ENCODE measurements at places on chromosomes 2 and 18.

- DNase-seq, result no peak
Observed at GRCh38 chr18:58451972-58452334, 176.9 kb downstream of the ALPK2 start.

GRCh38 chr2:20346565-20347381 lies 3.9 kb downstream of the PUM2 start:
- no peak for DNase-seq

- no peak for DNase-seq
Observed at GRCh38 chr2:120480903-120481445, 135.0 kb downstream of the INHBB start.

DNA sequence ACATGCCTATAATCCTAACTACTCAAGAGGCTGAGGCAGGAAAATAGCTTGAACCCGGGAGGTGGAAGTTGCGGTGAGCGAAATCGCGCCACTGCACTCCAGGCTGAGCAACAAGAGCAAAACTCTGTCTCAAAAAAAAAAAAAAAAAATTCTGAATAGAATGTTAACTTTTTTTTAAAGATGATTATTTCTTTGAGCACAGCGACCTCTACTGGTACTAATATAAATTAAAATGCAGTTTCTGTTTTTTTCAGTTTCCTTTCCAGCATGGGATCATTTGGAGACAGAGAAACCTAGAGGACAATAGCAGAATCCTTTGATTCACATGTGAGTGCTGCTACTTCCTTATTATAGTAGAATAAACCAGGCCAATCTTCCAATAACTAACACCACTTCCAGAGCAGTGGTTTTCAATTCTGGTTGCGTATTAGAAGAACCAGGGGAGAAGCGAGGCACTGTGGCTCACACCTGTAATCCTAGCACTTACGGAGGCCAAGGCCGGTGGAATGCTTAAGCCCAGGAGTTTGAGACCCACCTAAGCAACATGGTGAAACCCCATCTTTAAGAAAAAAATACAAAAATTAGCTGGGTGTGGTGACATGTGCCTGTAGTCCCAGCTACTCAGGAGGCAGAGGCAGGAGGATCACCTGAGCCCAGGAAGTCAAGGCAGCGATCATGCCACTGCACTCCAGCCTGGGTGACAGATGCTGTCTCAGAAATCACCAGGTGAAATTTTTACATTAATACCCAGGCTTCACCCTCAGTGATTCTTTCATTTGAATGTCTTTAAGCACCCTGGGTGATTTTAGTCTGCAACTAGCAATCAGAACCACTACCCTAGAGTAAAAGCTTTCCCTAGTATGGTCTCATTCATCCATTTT lies 10.1 kb downstream of the SRSF7 start:
- peak; percentile 8 for DNase-seq

- no peak for DNase-seq
Observed at GRCh38 chr2:142286618-142287017, 155.8 kb upstream of the LRP1B start.

DNA sequence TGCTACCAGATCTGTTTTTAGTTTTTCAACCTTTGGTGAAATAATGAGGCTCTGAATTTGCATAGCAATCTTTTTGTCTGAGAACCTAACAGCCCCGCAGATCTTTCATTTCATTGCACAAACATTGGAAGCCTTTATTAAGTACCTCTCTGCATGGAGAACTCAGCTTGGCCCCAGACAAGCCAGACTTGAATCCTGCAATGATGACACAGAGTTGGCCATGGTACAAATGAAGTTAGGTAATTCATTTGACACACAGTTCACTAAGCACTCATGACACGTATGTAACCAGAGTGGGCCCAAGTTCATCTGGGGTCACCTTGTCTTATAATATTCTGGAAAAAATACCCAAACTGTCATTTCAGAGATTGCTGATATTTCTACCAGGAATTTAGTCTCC lies 439.1 kb upstream of the ID2 start:
- DNase-seq, result no peak

GRCh38 chr18:46502444-46502843 lies 154.6 kb downstream of the LOXHD1 start:
- no peak for DNase-seq

- no peak for DNase-seq
Observed at GRCh38 chr18:67359873-67360838, 156.4 kb downstream of the DSEL start.

GRCh38 chr18:8283891-8284585 lies 325.2 kb upstream of the RAB12 start:
- no peak for DNase-seq

GRCh38 chr18:63887424-63887823 lies at the start of gene SERPINB2:
SERPINB2 (plus strand) TSS chr18:63887705; CDS start chr18:63891445, 3,740 bp downstream.
- no peak for DNase-seq

- DNase-seq, result no peak
Observed at GRCh38 chr2:84939426-84940087, 31.4 kb upstream of the KCMF1 start.

- DNase-seq, result no peak
Observed at GRCh38 chr18:78579854-78580577, 399.6 kb upstream of the SALL3 start.

GRCh38 chr18:2908946-2909335 lies 62.1 kb downstream of the EMILIN2 start:
- no peak for DNase-seq

DNA sequence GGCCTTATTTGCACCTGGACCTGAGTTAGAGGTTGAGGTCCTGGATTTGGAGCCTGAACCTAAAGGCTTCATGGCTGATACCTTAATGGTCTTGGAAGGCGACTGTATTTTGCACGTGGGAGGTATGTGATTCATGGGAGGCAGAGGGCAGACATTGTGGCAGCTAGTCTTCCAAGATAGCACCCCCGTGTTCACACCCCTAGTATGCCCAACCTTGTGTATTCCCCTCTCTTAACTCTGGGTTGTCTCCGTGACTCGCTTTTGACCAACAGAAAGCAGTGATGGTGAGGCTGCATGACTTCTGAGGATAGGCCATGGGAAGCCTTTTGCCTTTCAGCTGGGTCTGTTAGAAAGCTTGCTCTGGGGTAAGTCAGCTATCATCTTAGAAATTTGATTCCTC lies 45.8 kb upstream of the HAAO start:
- no peak for DNase-seq

DNA sequence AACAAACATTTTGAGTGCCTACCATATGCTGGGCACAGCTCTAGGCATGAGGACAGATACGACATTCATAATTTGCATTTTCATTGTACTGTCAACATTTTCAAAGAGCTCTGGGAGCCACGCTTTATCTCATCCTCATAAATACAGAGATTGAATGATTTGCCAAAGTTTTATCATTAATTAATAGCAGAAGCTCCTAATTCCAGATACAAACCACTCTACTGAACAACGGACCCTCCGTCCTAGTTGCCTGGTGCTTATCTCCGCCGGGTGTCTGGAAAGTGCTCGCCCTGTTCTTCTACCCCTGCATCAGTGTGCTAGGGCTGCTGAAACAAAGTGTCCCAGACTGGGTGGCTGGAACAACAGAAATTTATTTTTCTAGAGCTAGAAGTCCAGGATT lies 23.8 kb downstream of the SERTAD2 start:
- DNase-seq, result no peak

DNA sequence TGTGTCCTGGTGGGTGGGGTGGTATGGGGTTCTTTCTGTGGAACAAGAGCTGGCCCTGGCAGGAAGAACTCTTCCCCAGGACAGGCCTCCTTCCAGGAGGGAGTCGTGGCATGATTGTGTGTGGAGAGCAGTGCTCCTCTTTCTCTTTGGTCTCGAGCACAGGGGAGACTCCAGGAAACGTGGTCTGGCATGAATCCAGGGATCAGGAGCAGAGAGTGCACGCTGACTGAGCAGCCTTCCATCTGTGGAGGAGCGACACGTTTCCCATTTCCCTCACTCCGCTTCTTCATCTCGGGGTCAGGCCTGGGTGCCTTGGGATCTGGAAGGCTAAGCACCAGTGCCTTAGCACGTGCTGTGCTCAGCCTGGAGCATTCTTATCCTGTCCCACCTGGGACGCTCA lies 132.0 kb upstream of the HDAC4 start:
- DNase-seq, result no peak

DNA sequence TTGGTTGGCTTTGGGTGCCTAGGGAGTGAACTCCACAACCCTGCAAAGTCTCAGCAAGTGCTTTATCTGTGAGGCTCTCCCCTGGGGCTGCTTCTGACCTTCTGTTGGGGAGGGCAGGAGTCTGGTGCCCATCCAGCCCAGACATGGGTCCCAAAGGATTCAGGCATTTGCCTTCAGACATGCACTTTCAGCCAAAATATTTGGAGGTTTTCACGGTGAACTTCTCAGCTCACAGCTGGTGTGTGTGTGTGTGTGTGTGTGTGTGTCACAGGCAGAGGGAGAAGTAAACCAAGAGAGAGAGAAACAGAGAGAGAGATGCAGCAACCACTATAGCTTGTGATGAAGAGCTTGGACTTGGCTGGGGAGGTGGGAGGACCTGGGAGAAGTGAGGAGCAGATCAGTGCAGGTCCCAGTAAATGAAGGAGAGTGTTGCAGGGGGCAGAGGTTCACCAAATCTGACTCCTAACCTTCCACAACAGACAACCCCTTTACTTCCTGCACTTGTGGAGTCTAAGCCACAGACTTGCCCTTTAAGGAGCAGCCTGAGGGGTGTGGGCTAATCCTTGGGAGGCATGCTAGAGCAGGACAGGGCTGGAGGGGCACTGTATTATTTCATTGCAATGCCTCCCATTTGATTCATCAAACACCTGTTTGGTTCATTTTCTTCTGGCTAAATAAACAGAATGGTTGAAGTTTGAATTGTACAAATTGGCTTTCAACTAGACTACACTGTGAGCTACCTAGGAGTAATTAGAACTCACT lies 14.1 kb downstream of the SLC9A4 start:
- no peak for DNase-seq

DNA sequence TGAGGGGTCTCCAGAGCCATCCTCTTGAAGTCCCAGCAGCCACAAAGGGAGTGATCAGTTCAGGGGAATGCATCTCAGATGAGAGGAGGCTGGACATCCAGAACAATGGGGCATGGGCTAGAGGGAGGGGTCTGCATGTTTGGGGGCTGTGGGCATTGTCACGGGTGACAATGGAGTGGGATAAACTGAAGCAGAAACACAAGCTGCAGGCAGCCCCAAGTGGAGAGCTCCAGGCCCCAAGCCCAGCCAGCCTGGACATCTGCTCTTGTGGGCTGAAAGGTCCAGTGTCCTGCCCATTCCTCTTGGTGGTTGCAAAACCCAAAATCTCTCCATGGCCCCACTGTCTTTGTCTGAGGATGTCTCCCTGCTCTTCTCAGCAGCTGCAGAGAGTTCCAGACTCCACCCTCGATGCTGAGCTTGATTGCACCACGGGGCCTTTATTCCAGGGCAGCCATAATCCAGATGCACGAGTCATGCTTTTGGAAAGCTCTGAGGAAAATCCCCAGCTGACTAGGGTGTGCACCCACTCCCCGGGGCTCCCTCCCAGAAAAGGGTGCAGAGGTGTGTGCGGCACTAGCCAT lies 149.4 kb downstream of the TNS1 start:
- DNase-seq, result no peak

GRCh38 chr2:16285813-16286510 lies 345.6 kb downstream of the MYCN start:
- DNase-seq, result no peak

- DNase-seq, result no peak
Observed at GRCh38 chr2:187875261-187876141, 321.3 kb upstream of the TFPI start.

DNA sequence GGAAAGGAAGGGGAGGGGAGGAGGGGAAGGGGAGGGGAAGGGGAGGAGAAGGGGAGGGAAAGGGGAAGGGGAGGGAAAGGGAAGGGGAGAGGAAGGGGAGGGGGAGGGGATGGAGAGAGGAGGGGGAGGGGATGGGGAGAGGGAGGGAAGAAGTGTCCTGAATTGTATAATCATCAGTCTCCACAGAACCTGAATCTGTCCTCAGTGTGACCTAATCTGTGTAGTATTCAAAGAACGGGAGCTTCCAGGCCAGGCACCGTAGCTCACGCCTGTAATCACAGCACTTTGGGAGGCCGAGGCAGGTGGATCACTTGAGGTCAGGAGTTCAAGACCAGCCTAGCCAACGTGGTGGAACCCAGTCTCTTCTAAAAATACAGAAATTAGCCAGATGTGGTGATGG lies 41.1 kb upstream of the CCDC150 start:
- DNase-seq, result no peak

DNA sequence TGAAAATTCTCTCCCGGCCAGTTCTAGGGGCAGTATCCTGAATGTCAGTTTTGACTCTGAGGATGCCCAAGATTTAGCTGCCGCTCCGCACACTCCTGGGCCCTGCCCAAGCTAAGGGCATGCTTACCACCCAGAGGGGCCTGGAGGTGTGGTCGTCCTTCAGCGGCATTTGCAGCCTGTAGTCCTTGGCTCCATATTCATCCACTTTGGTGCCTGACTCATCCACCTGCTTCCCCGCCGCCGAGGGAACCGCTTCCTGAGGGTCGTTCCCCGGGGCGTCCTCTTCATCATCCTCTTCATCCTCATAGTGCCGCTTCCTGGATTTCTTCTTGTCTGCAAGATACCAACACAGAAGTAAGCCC lies 577 bp downstream of the ERCC3 start:
- DNase-seq, result no peak

GRCh38 chr2:101793277-101793969 lies 95.9 kb downstream of the MAP4K4 start:
- DNase-seq, result no peak

DNA sequence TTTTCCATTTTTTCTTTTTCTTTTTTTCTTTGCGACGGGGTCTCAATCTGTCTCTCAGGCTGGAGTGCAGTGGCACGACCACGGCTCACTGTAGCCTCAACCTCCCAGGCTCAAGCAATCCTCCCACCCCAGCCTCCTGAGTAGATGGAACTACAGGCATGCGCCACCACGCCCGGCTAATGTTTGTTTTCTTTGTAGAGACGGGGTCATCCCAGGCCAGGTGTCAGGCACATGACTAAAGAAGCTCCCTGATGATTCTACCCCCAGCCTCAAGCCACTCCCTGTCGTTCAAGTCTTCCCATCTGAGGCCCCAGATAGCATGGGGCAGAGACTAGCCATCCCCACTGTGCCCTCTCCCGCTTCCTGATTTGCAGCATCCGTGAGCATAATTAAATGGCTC lies 9.8 kb upstream of the FZD5 start:
- no peak for DNase-seq

- DNase-seq, result peak; percentile 7
Observed at GRCh38 chr2:136025057-136025973, 39.9 kb upstream of the DARS1 start.

DNA sequence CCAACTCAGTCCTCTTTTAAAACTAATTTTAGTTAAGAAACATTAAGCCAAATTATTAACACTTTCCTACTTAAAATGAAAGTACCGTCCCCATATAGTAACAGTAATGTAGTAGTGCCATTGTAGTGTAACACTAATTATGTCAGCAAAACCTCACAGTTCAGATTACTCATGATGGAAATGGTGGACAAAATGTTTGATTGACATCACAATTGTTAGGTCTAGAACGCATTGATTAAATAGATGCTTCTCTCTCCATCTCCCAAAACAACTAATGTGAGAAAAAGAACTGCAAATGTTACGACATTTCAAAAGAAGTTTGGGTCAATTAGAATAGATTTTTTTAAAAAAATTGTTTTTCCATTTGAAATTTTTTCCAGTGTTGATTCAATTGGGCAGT lies 1.2 kb upstream of the ATF2 start:
- no peak for DNase-seq

GRCh38 chr2:143378996-143379395 lies 249.8 kb downstream of the ARHGAP15 start:
- DNase-seq, result no peak
